ENCODE measurements at places on chromosomes 11 and 22.

GRCh38 chr22:36809351-36809750, 7.5 kb downstream of the PVALB start:
- peaks cover 6% of the 10 kb centered on the region for H3K4me1 ChIP-seq
- H3K27ac ChIP-seq = no peak overlapping the region
- H3K36me3 ChIP-seq = no peaks in the 10 kb centered on the region
- peaks cover under 1% of the 10 kb centered on the region for H3K27me3 ChIP-seq

DNA sequence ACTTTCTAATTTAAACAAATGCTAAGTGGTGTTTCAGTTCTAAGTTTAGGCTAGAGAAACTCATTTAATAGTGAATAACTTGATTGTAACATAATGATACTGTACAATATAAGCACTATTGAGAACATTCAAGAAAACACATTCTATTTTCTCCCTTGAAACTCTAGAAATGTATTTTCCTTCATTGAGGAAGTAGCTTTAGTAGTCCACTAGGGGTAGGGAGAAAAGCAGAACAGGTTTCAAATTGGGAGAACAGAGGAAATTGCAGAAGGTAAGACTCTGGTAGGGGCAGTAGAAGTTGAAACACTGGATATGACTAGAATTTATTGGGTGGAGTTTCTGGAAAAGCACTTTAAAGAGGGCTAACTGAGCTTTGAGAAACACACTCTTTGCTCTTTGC, 31.6 kb upstream of the MPPED2 start:
- H3K4me1 ChIP-seq = no peaks in the 10 kb centered on the region
- no peaks in the 10 kb centered on the region for H3K27me3 ChIP-seq
- H3K4me3 ChIP-seq = no peak overlapping the region
- no peaks in the 10 kb centered on the region for H3K36me3 ChIP-seq
- DNase-seq = no peak
- no peak overlapping the region for H3K27ac ChIP-seq

DNA sequence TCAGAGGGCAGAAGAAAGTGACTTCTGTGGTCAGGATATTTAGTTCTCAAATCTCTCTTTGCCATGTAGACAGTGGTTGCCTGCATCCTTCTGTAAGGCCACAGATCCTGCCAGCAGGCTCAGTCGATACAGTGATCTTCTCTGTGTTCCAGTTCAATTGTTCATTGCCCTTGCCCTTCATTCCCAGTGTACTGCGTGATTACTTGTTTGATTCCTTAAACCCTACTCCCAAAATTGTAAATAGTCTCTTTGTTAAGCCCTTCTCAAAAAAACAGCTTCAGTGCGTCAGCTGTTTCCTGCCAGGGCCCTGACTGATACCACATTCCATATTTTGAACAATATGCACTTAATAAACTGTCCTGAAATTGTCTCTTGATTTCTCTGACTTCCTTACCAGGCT, 9.3 kb upstream of the TYR start:
- H3K27me3 ChIP-seq = no peaks in the 10 kb centered on the region
- no peak overlapping the region for H3K27ac ChIP-seq
- no peaks in the 10 kb centered on the region for H3K4me1 ChIP-seq
- H3K4me3 ChIP-seq = no peak overlapping the region

DNA sequence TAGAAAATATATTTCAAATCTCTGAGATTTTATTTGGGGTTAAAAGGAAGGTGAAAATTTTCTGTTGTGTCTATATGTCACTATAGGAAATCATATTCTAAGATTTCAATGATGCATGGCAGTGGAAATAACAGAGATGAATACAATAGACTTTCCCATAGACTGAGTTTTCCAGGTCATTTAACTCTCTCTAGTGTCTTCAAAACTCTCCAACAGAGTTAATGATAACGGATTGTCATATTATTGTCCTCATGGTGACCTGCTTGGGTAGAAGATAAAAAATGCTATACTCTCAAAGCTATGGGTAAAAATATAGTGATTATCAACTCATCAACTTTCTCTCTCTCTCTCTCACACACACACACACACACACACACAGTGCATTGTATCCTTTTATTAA, 312.9 kb downstream of the CNTN5 start:
- no peak overlapping the region for H3K27ac ChIP-seq
- H3K36me3 ChIP-seq = no peaks in the 10 kb centered on the region
- no peaks in the 10 kb centered on the region for H3K27me3 ChIP-seq
- no peak overlapping the region for H3K4me3 ChIP-seq
- no peaks in the 10 kb centered on the region for H3K4me1 ChIP-seq

DNA sequence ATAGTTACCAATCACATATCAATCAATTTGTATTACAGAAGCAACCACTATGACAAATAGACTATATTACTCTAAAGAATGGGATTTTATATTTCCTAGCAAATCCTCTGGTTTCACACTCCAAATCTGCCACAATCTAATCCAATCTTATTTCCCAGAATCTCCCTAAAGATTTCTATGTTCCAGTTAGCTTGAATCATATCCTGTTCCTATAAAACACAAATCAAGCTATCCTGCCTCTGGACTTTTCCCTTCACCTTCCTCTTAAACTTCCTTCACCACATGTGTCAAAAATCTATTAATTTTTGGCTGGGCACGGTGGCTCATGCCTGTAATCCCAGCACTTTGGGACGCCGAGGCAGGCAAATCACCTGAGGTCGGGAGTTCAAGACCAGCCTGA, 50.0 kb downstream of the PIK3C2A start:
- no peak overlapping the region for H3K4me3 ChIP-seq
- peaks cover 5% of the 10 kb centered on the region for H3K36me3 ChIP-seq
- H3K4me1 ChIP-seq = no peaks in the 10 kb centered on the region
- no peak for DNase-seq
- H3K27me3 ChIP-seq = no peaks in the 10 kb centered on the region
- no peak overlapping the region for H3K27ac ChIP-seq

DNA sequence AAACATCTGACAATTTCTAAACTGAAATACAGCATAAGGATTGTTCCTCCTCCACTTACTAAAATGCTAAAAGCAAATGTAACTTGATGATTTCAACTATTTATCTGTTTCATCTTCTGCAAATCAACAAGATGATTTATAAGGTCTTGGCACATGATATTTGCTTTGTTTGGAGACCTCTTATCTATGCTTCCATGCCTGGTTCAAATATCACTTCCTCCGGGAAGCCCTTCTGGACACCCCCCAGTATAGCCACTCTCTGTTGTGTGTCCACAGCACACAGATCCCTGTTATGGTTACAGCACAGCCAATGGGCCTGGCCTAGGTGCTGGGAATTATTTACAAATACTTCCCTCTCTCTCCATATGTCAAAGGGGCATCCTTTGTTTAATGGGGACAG, 114.8 kb downstream of the C11orf58 start:
- no peaks in the 10 kb centered on the region for H3K27me3 ChIP-seq
- no peaks in the 10 kb centered on the region for H3K4me1 ChIP-seq
- H3K36me3 ChIP-seq = peaks cover 66% of the 10 kb centered on the region
- H3K4me3 ChIP-seq = no peak overlapping the region
- H3K27ac ChIP-seq = no peak overlapping the region

GRCh38 chr22:22836635-22837034, 51.0 kb upstream of the IGLL5 start:
- H3K27me3 ChIP-seq = no peaks in the 10 kb centered on the region
- H3K36me3 ChIP-seq = no peaks in the 10 kb centered on the region
- no peak overlapping the region for H3K27ac ChIP-seq

DNA sequence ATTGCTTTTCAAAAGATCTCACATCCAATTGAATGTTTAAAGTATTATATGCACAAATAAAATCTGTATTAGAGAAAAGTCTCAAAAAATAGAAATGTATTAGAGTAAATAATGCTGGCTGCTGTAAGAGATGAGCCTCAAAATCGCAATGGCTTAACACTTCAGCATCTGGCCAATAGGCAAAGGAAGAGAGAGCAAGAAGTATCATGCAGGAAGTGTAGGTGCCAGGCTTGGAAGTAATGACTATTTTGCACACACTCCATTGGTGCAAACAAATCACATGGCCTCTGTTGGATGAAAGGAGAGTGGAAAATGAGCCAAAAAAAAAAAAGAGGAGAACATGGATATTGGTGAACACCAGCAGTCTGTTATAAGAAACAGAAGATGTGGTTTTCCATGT, 193.0 kb upstream of the E2F8 start:
- H3K27ac ChIP-seq = no peak overlapping the region
- H3K4me3 ChIP-seq = no peak overlapping the region
- H3K27me3 ChIP-seq = no peaks in the 10 kb centered on the region
- H3K36me3 ChIP-seq = no peaks in the 10 kb centered on the region

GRCh38 chr11:107849790-107850189, 8.8 kb downstream of the SLC35F2 start:
- no peaks in the 10 kb centered on the region for H3K36me3 ChIP-seq
- H3K27me3 ChIP-seq = no peaks in the 10 kb centered on the region
- peak; percentile 43 for DNase-seq
- H3K4me3 ChIP-seq = no peak overlapping the region
- peaks cover 16% of the 10 kb centered on the region for H3K4me1 ChIP-seq

DNA sequence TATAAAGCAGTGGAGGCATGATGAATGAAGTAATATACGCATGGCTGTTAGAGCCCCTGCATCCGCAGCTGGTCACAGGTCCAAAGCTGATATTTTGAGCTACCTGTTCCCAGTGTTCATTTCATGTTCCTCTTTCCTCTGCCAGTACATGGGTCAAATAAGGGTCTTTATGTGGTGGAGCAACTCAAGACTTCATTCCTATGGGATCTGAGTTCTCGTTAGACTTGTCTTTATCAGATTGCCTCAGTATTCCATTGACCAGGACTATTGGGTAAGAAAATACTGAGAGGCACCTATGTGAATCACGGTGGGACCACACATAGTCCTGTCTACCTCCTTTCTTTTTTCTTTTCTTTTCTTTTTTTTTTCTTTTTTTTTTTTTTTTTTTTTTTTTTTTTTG, 25.2 kb downstream of the NCF4 start:
- no peak overlapping the region for H3K4me3 ChIP-seq
- H3K27ac ChIP-seq = no peak overlapping the region
- peaks cover 4% of the 10 kb centered on the region for H3K4me1 ChIP-seq
- no peaks in the 10 kb centered on the region for H3K36me3 ChIP-seq
- DNase-seq = peak; percentile 71

GRCh38 chr11:47616726-47617416, 22.7 kb upstream of the C1QTNF4 start:
- no peaks in the 10 kb centered on the region for H3K4me1 ChIP-seq
- H3K27me3 ChIP-seq = no peaks in the 10 kb centered on the region
- peak; percentile 49 for DNase-seq

DNA sequence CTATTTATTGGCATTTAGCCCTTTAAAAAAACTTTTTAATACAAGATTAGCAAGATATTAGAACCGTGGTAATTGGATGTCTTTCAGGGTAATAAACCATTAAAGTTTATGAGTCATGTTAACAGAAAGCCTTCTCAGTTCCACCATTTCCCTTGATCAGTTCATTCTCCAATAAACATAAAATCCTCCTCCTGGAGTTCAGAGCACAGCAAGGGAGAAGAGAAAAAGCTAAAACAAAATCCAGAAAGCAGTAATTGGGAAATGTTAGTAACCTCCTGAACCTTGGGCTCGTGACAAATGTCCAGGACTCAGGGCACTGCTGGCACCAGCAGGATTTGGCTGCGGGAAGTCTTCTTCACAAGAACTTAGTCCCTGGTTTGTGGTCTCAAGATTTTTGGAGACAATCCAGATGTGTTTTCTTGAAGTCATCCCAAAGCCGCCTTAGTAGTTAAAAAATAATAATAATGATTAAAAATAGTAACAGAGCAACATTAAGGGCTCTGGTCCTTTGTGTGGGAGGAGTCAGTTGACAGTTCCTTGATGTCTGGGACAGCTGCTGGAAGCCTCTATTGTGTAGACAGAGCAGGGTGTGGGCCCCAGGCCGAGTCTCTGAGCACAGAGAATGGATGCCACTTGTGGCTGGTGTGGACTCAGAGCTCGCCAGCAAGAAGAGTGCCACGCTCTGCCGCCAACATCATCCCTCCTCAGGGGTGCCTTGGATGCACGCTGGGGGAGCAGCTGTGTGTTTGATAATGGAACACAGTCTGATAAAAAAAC, 43.4 kb upstream of the PITPNB start:
- H3K27me3 ChIP-seq = no peaks in the 10 kb centered on the region
- no peaks in the 10 kb centered on the region for H3K36me3 ChIP-seq
- peaks cover 2% of the 10 kb centered on the region for H3K4me1 ChIP-seq

GRCh38 chr22:43783777-43784176, 28.3 kb downstream of the EFCAB6 start:
- H3K27ac ChIP-seq = no peak overlapping the region
- H3K36me3 ChIP-seq = no peaks in the 10 kb centered on the region
- DNase-seq = peak; percentile 19
- H3K27me3 ChIP-seq = no peaks in the 10 kb centered on the region
- no peaks in the 10 kb centered on the region for H3K4me1 ChIP-seq
- no peak overlapping the region for H3K4me3 ChIP-seq

GRCh38 chr11:83401506-83402225, 115.5 kb upstream of the CCDC90B start:
- peaks cover 2% of the 10 kb centered on the region for H3K4me1 ChIP-seq
- no peak overlapping the region for H3K27ac ChIP-seq
- H3K4me3 ChIP-seq = no peak overlapping the region
- H3K36me3 ChIP-seq = no peaks in the 10 kb centered on the region

- H3K27ac ChIP-seq = no peak overlapping the region
- no peaks in the 10 kb centered on the region for H3K36me3 ChIP-seq
- H3K27me3 ChIP-seq = no peaks in the 10 kb centered on the region
- H3K4me1 ChIP-seq = no peaks in the 10 kb centered on the region
Observed at GRCh38 chr22:49562685-49563249, 264.9 kb downstream of the BRD1 start.

- peaks cover 6% of the 10 kb centered on the region for H3K4me1 ChIP-seq
- no peak overlapping the region for H3K4me3 ChIP-seq
- H3K27me3 ChIP-seq = no peaks in the 10 kb centered on the region
- H3K27ac ChIP-seq = no peak overlapping the region
- DNase-seq = no peak
- H3K36me3 ChIP-seq = peaks cover 16% of the 10 kb centered on the region
Observed at GRCh38 chr11:73389134-73389525, 12.9 kb downstream of the RELT start.

GRCh38 chr11:8545698-8546366, 48.2 kb downstream of the STK33 start:
- no peak overlapping the region for H3K4me3 ChIP-seq
- peak; percentile 37 for DNase-seq
- H3K27me3 ChIP-seq = no peaks in the 10 kb centered on the region
- no peaks in the 10 kb centered on the region for H3K4me1 ChIP-seq

DNA sequence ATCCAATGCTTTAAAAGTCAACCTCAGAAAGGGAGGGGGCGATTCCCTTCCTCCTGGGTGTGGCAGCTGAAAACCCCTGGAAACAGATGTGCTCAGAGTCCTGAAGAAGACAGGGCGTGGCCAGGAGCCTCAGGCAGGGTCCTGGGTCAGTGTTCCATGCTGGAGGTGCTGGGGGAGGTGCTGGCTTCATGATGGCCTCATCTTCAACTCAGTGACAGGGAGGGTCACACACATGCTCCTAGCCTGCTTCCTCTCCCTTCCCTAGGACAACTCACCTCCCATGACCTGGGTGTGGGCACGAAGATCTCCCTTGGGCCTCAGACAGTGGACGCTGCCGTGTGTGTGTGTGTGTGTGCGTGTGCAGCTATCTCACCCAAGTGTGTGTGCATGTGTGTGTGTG, 245.6 kb upstream of the B3GAT1 start:
- H3K27ac ChIP-seq = no peak overlapping the region
- DNase-seq = no peak
- H3K36me3 ChIP-seq = no peaks in the 10 kb centered on the region
- H3K4me3 ChIP-seq = no peak overlapping the region
- no peaks in the 10 kb centered on the region for H3K27me3 ChIP-seq
- no peaks in the 10 kb centered on the region for H3K4me1 ChIP-seq
